ENCODE measurements at places on chromosomes 5 and 9. TPM values are rescaled to one million over a fixed set of nuclear protein-coding genes. Genes with fewer than 3 reads are reported as not detected.

DNA sequence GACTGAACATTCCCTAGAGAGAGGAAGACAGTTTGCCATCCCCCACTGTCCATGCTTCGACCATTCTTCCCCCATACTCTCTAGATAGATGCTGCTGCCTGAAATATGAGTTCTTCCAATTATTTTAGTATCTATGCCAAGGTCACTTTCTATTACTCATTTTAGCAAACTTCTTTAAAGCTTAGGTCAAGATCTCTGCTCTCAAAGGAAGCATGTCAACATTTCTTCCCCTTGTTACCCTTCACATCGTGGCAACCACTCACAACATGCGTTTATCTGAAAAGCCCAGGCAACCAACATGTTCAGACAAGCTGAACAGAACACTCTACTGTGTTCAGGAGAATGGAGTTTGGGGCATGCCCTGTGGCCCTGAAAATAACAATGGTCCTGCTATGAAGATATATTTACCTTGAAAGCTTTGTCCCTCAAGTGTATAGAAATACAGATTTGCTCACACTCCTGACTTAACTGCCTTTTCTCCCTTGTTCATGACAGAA lies 138.4 kb upstream of the KIF2A start:
- H3K4me3 ChIP-seq: no peak overlapping the region
- DNase-seq: no peak
- H3K36me3 ChIP-seq: no peaks in the 10 kb centered on the region
- no peaks in the 10 kb centered on the region for H3K4me1 ChIP-seq

GRCh38 chr5:74290634-74291241 lies 349.8 kb downstream of the ENC1 start:
- no peaks in the 10 kb centered on the region for H3K27me3 ChIP-seq
- H3K4me1 ChIP-seq: peaks cover 9% of the 10 kb centered on the region
- no peak for DNase-seq
- H3K36me3 ChIP-seq: no peaks in the 10 kb centered on the region
- no peak overlapping the region for H3K27ac ChIP-seq

- no peak overlapping the region for H3K4me3 ChIP-seq
- no peaks in the 10 kb centered on the region for H3K4me1 ChIP-seq
- no peak for DNase-seq
- H3K36me3 ChIP-seq: no peaks in the 10 kb centered on the region
- no peak overlapping the region for H3K27ac ChIP-seq
- no peaks in the 10 kb centered on the region for H3K27me3 ChIP-seq
Measured at GRCh38 chr9:80557256-80557655, 985.5 kb downstream of the TLE4 start.

- no peak for DNase-seq
- H3K27ac ChIP-seq: no peak overlapping the region
- H3K36me3 ChIP-seq: no peaks in the 10 kb centered on the region
Measured at GRCh38 chr9:86993830-86994229, 46.5 kb upstream of the GAS1 start.

- peaks cover 36% of the 10 kb centered on the region for H3K4me1 ChIP-seq
- H3K27me3 ChIP-seq: no peaks in the 10 kb centered on the region
- no peak for DNase-seq
- H3K4me3 ChIP-seq: no peak overlapping the region
Measured at GRCh38 chr5:134580001-134580460, 52.6 kb downstream of the SAR1B start.

DNA sequence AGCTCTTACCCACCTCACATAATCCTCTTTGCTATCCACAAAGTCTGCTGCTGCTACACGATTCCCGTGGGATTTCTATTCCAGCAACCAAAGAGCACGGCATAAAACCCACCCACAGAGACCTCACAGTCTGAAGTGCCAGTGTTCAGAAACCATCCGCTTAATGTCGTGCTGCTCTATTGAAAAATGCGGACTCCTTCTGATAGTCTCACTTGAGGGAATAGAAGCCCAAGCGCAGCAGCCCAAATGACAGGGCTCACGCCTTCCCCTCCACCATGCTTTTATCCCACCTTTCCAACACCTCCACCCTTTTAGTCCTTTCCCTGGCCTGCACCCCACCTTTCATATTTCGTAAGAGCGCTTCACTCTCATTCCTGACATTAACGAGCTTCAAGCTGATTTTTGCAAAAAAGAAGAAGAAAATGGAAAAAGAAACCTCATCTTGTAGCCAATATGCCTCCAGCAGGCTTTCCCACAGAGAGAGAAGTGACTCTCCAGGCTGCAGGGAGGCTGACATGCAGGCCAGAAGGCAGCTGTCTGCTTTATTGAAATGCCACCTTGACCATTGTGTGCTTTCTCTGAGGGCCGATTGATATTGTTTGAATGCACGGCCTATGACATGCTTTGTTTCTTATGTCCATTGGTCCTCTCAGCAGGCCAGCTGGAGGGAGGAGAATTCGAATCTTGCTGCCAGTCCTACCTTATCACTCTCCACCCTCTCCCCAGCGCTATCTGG lies 70.6 kb upstream of the PCSK1 start:
- no peak overlapping the region for H3K27ac ChIP-seq
- H3K36me3 ChIP-seq: no peaks in the 10 kb centered on the region
- DNase-seq: no peak
- H3K27me3 ChIP-seq: no peaks in the 10 kb centered on the region
- H3K4me1 ChIP-seq: no peaks in the 10 kb centered on the region

DNA sequence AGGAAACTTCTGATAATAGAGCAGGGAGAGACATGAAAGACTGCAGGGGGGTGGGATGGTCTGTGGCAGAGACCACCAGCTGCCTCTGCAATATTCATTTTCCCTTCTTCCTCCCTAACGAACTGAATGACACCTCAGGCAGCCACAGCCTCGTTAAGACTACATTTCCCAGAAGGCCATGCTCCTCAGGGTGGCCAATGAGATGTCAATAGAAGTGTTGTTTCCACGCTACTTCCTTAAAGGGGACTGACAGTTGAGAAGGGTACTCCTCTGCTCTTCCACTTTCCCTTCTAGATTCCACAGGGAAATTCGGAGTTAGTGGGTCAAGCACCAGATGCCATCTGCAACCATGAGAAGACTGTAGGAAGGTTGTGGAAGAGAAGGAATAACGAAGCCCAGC lies 52.0 kb upstream of the DAPK1 start:
- H3K4me1 ChIP-seq: no peaks in the 10 kb centered on the region
- H3K27ac ChIP-seq: no peak overlapping the region
- no peak overlapping the region for H3K4me3 ChIP-seq
- DNase-seq: peak; percentile 61
- H3K36me3 ChIP-seq: no peaks in the 10 kb centered on the region
- no peaks in the 10 kb centered on the region for H3K27me3 ChIP-seq

DNA sequence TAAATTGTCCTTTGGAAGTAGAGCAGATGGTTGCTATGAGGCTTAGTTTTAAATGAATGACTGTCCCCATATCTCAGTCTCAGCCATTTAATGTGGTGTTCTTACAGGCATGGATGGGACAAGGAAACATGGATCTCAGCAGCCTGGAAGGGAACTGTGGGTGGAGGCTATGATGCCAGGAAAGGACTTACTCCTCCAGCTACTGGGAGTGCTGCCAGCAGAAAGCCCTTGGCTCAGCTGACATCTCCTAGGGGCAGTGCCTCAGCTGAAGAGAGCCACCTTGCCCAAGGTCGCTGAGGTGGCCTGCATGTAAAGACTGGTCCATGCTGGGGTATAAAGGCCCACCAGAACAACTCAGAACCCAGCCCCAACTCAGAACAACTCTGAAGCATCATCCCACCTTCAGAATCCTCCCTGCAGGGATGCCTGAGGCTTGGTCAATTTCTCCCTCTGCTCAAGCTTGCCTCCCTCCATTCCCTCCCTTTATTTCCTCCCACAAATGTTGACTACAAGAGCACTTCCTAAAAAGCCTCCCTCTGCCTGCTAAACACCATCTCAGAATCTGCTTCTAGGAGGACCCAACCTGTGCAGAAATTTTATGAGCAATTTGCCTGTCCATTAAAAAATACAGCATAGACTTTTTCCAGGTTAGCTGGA lies 1.8 kb upstream of the PDE8B start:
- no peak overlapping the region for H3K4me3 ChIP-seq
- H3K27me3 ChIP-seq: no peaks in the 10 kb centered on the region
- H3K4me1 ChIP-seq: no peaks in the 10 kb centered on the region
- no peak for DNase-seq
- H3K36me3 ChIP-seq: no peaks in the 10 kb centered on the region
- peak overlapping the region; percentile 83 for H3K27ac ChIP-seq

DNA sequence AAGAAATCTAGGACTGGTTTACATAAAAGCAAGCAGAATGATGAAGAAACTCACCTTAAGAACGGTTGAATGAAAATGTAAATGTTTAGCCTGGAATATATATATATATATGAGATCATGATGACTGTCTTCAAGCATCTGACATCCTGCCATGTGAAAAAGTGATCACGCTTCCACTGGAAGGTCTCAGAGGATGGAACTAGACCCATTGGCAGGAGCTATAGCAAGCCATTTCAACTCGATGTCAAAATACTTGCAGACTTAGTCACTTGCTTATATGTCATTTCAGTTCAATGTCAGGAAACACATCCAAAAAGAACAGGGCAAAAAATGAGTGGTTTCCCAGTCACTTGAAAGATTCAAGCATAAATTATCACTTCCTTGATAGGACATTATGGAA lies 22.2 kb upstream of the TMEM161B start:
- H3K4me3 ChIP-seq: no peak overlapping the region
- H3K27ac ChIP-seq: no peak overlapping the region
- no peaks in the 10 kb centered on the region for H3K27me3 ChIP-seq
- H3K36me3 ChIP-seq: peaks cover 46% of the 10 kb centered on the region
- DNase-seq: no peak

Gene EGR1
- total RNA-seq: 73.0 TPM

Gene DRD1
- total RNA-seq: not detected

- no peaks in the 10 kb centered on the region for H3K36me3 ChIP-seq
- no peak overlapping the region for H3K4me3 ChIP-seq
- H3K4me1 ChIP-seq: no peaks in the 10 kb centered on the region
- no peaks in the 10 kb centered on the region for H3K27me3 ChIP-seq
- DNase-seq: no peak
Measured at GRCh38 chr5:180990882-180991242, 2.2 kb downstream of the BTNL3 start.

DNA sequence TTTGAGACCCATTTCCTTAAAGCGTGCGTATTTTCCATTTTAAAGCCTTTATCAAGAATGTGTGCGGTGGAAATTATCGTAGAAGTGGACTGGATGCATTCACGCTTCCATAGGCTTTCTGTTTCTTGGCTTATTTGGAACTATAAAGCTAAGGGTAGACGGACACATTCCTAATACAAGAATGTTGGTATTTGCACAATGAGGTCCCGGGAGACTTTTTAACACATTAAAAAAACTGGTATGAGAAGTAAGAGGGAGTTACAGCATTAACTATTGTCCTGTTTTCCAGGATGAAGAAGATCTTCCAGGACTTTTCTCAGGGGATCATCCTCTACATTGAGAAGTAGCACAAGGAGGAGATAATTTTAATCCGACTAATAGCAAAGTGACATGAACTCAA lies 653.0 kb downstream of the MTRR start:
- H3K27ac ChIP-seq: no peak overlapping the region
- no peaks in the 10 kb centered on the region for H3K27me3 ChIP-seq
- DNase-seq: no peak
- no peaks in the 10 kb centered on the region for H3K4me1 ChIP-seq
- no peaks in the 10 kb centered on the region for H3K36me3 ChIP-seq

GRCh38 chr9:22240619-22241018 lies 206.0 kb upstream of the DMRTA1 start:
- H3K27ac ChIP-seq: no peak overlapping the region
- H3K36me3 ChIP-seq: no peaks in the 10 kb centered on the region
- no peaks in the 10 kb centered on the region for H3K4me1 ChIP-seq
- H3K27me3 ChIP-seq: no peaks in the 10 kb centered on the region

Gene INSYN2B
- total RNA-seq: 0.75 TPM

GRCh38 chr5:134493461-134494055 lies 31.9 kb upstream of the JADE2 start:
- no peak overlapping the region for H3K4me3 ChIP-seq
- H3K27ac ChIP-seq: no peak overlapping the region
- no peak for DNase-seq

- no peak overlapping the region for H3K27ac ChIP-seq
- H3K27me3 ChIP-seq: no peaks in the 10 kb centered on the region
- H3K36me3 ChIP-seq: no peaks in the 10 kb centered on the region
Measured at GRCh38 chr5:82147860-82148573, 130.1 kb downstream of the RPS23 start.

DNA sequence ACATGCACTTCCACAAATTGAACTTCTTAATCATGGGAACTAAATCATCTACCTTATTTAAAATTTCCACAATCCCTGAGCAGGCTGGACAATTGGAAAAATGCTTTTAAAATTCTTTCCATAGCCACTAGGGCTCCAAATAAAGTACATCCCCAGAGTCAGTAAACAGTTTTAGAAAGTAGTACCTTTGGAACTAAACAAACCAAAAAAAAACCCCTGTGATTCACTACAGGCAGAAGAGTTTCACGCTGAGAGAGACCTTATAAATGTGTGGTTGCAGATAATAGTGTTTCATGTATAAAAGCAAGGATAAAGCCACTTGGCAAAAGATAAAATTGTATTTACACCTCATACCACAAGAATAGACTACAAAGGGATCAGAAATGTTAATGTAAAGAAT lies 11.8 kb upstream of the HMGCR start:
- H3K36me3 ChIP-seq: no peaks in the 10 kb centered on the region
- no peaks in the 10 kb centered on the region for H3K4me1 ChIP-seq
- no peak overlapping the region for H3K27ac ChIP-seq
- H3K27me3 ChIP-seq: no peaks in the 10 kb centered on the region
- DNase-seq: no peak

Gene FASTKD3
- total RNA-seq: 4.6 TPM

Gene OR1Q1
- not detected for total RNA-seq

Gene HRCT1
- 4.9 TPM for total RNA-seq

- DNase-seq: no peak
- no peak overlapping the region for H3K27ac ChIP-seq
- no peaks in the 10 kb centered on the region for H3K36me3 ChIP-seq
- no peaks in the 10 kb centered on the region for H3K27me3 ChIP-seq
- H3K4me1 ChIP-seq: no peaks in the 10 kb centered on the region
Measured at GRCh38 chr5:163658702-163659567, 153.5 kb downstream of the MAT2B start.

DNA sequence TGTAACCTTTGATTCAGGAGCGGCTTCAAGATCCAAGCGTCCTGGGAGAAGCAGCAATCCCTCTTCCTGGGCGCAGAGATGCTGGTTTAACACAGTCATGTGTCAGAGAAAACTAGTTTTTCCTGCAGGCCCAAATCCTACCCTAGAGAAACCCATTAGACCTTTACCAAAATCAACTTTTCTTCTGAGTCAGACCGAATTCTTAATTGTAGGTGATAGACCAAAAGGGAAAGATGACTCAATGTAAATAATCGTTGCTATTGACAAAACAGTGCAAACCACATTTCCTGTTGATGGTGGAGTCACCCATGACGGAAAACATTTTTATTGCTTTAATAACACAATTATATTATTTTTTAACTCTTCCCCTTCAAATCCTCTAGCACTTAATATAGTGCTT lies 40.1 kb downstream of the SLC1A1 start:
- H3K36me3 ChIP-seq: no peaks in the 10 kb centered on the region
- no peaks in the 10 kb centered on the region for H3K4me1 ChIP-seq
- no peak overlapping the region for H3K4me3 ChIP-seq

DNA sequence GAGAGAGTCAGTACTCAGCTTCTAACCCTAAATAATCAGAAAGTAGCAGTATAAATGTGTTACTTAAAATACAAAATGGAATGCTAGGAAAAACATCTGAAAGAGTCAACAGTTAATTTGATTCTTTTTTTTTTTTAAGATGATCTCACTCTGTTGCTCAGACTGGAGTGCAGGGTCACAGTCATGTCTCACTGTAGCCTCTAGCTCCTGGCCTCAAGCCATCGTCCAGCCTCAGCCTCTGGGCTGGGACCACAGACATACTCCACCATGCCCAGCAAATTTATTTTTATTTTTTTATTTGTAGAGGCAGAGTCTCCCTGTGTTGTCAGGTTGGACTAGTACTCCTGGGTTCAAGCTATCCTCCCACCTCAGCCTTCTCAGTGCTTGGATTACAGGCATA lies 424.9 kb downstream of the IRX2 start:
- no peak for DNase-seq
- H3K27me3 ChIP-seq: no peaks in the 10 kb centered on the region
- H3K36me3 ChIP-seq: no peaks in the 10 kb centered on the region

Measured in right atrium auricular region (tissue), 2 donors.